ENCODE measurements at places on chromosomes 5 and 9. TPM values are rescaled to one million over a fixed set of nuclear protein-coding genes. Genes with fewer than 3 reads are reported as not detected.
A peak's percentile ranks its signal among the peaks of the same experiment; 100 is the strongest.

The SLC1A3 gene
- 7.4 TPM for total RNA-seq

The FSTL4 gene
- total RNA-seq = 0.27 TPM

- no peaks in the 10 kb centered on the region for H3K27me3 ChIP-seq
- H3K36me3 ChIP-seq = no peaks in the 10 kb centered on the region
- H3K4me1 ChIP-seq = no peaks in the 10 kb centered on the region
- H3K4me3 ChIP-seq = no peak overlapping the region
- no peak overlapping the region for H3K27ac ChIP-seq
- no peak for DNase-seq
These were observed 350.8 kb downstream of the EFNA5 start for GRCh38 chr5:107319901-107320300.

DNA sequence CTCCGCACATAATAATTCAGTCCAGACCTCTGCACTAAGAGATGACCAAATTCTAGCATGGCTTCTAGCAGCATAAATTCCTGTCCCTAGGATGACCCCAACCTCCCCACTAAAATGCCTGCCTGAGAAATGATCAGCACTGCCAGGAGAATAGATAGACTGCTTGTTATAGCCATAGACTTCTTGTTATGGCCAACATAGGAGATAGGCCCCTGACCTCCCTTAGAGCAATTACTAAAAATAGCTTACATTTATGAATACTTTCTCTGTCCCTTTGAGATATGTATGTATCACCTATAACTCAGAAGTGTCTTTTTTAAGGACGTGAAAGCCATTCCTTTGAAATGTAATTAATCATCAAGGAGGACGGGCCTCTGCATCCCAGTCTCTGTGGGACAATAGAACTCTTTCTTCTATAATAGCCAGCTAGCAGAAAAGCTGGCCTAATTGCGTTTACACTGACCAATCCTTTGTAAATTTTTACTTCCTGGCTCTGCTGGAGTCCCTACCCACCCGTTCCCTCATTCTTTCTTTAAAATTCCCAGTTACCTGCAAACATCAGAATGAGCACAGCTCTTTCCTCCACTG is 1002.7 kb downstream of the CDH18 start:
- H3K36me3 ChIP-seq = no peaks in the 10 kb centered on the region
- no peak overlapping the region for H3K4me3 ChIP-seq
- no peak overlapping the region for H3K27ac ChIP-seq
- no peaks in the 10 kb centered on the region for H3K27me3 ChIP-seq
- no peaks in the 10 kb centered on the region for H3K4me1 ChIP-seq

DNA sequence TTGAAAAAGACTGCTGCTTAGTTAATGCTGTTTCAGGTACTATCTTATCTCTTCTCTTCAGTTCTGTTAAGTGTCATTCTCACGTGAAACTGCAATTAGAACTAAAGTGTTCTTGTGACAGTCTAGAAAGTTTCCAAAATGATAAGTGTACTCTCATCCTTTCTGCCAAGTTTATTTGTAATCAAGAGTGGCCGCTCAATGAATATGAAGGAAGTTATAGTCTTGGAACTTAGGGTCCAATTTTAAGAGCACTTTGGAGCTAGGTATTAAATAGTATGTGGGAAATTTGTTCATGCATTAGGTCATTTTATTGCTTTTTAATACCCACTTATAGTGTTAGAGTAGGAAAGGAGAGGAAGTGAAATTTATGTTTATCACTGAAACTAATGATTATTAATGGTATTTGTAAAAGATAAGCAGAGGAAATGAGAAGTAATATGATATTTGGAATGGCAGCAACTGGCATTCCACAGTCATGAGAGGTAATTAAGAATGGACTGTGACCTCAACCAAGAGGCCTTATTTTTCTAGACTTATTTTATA is 20.4 kb downstream of the XRCC4 start:
- H3K4me3 ChIP-seq = no peak overlapping the region
- no peak overlapping the region for H3K27ac ChIP-seq
- no peaks in the 10 kb centered on the region for H3K36me3 ChIP-seq
- H3K27me3 ChIP-seq = no peaks in the 10 kb centered on the region
- no peak for DNase-seq

DNA sequence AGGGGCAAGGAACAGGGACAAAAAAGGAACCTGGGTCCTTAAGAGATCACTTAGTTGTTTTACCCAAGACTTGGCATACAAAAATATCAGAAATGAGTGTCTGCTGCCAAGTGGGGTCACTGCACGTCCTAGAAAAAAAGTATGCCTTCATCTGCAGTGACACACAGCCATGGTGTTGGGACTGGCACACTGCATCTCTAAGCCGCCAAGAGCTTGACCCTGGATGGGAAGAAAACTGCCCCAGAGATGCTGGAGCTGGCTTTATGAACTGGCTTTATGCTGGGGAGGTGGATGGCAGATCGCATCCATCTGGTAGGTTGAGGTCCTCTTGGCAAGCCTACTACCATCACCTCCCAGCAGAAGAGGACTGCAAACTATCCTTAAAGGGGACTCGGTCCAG is 51.7 kb downstream of the IRF1 start:
- H3K27me3 ChIP-seq = no peaks in the 10 kb centered on the region
- peak overlapping the region; percentile 73 for H3K27ac ChIP-seq
- no peak for DNase-seq
- no peak overlapping the region for H3K4me3 ChIP-seq

DNA sequence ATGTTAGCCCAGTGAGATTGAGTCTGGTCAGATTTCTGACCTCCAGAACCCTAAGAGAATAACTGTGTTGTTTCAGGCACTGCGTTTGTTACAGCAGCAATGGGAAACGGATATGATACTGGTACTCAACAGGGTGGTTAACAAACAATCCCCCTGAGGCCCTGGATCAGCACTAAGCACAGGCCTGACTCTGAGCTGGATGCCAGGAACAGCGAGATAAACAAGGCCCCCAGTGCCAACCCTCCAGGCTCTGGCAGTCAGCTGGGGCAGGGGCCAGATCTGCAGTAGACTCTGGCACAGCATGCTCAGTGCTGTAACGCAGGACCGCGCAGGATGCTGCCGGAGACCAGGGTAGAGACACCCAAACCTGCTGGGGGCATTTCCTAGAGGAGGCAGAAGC is 22.1 kb downstream of the CPLX2 start:
- no peak overlapping the region for H3K4me3 ChIP-seq
- H3K36me3 ChIP-seq = no peaks in the 10 kb centered on the region
- DNase-seq = no peak
- no peak overlapping the region for H3K27ac ChIP-seq

DNA sequence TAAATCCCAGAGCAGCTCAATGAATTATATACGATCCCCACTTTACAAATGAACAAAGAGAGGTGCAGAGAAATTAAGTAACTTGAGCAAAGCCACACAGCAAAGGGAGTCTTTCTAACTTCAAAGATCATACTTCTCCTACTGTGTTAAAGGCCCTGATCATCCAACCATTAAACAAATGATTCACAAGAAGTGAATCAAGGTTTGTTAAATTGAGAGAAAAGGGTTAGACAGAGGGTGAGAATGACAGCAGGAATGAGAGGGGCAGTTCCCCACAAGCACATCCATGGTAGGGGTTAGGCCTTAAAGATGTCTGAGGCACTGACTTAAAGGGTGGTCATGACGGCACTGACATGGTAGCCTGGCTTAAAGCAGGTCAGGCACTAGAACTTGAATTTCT is 10.7 kb downstream of the IDNK start:
- DNase-seq = no peak
- H3K27me3 ChIP-seq = no peaks in the 10 kb centered on the region
- no peaks in the 10 kb centered on the region for H3K36me3 ChIP-seq
- no peak overlapping the region for H3K27ac ChIP-seq
- H3K4me3 ChIP-seq = no peak overlapping the region
- H3K4me1 ChIP-seq = no peaks in the 10 kb centered on the region

- no peak for DNase-seq
- H3K4me1 ChIP-seq = no peaks in the 10 kb centered on the region
- H3K4me3 ChIP-seq = peak overlapping the region; percentile 73
- peak overlapping the region; percentile 5 for H3K27ac ChIP-seq
- no peaks in the 10 kb centered on the region for H3K27me3 ChIP-seq
These were observed 7.7 kb upstream of the NFIB start for GRCh38 chr9:14321517-14322130.

- no peak for DNase-seq
- H3K4me1 ChIP-seq = peaks cover 12% of the 10 kb centered on the region
- H3K27ac ChIP-seq = no peak overlapping the region
- H3K27me3 ChIP-seq = no peaks in the 10 kb centered on the region
- H3K36me3 ChIP-seq = no peaks in the 10 kb centered on the region
- H3K4me3 ChIP-seq = no peak overlapping the region
These were observed 88.6 kb downstream of the ANGPTL2 start for GRCh38 chr9:127033789-127034188.

DNA sequence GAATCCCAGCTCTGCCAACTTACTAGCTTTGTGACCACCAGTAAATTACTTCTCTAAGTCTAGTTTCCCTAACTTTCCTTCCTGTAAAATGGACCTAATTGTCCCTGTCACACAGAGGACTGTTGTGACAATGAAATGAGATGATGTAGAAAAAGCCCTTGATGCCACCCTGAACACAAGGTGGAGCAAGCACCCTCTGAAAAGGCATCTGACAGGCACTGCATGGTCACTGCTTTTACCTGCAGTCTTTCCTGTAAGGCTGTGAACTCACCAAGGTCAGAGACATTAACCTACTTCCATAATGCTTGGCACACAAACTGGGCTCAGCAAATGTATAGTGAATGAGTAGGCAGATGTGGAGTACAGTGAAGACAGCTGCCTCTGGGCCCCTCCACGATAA is 6.1 kb downstream of the SLC31A2 start:
- H3K36me3 ChIP-seq = peaks cover 42% of the 10 kb centered on the region
- no peak overlapping the region for H3K4me3 ChIP-seq
- H3K4me1 ChIP-seq = peaks cover 3% of the 10 kb centered on the region
- no peak overlapping the region for H3K27ac ChIP-seq

- DNase-seq = no peak
- no peaks in the 10 kb centered on the region for H3K4me1 ChIP-seq
- no peak overlapping the region for H3K4me3 ChIP-seq
- H3K27me3 ChIP-seq = no peaks in the 10 kb centered on the region
- H3K36me3 ChIP-seq = no peaks in the 10 kb centered on the region
These were observed 120.3 kb downstream of the INVS start for GRCh38 chr9:100219347-100219746.

DNA sequence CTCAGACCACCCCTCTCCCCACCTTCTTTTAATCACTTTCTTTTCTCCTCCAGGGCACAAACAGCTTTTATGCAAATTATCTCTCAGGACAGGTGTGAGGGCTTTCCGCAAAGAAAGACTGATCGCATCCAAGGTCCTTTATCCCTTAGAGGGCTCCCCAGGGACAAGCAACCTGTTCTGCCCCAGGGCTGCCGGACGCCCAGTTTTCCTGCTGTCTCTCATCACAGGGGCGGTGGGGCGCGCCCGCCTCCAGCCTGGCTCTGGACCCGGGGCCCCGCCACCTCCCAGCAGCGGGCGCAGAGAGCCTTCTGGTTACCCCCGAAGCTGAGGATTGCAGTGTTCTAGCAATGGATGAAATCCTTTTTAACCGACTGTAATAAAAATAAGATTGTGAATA is 266.1 kb downstream of the CWC27 start:
- H3K27me3 ChIP-seq = no peaks in the 10 kb centered on the region
- no peaks in the 10 kb centered on the region for H3K36me3 ChIP-seq

DNA sequence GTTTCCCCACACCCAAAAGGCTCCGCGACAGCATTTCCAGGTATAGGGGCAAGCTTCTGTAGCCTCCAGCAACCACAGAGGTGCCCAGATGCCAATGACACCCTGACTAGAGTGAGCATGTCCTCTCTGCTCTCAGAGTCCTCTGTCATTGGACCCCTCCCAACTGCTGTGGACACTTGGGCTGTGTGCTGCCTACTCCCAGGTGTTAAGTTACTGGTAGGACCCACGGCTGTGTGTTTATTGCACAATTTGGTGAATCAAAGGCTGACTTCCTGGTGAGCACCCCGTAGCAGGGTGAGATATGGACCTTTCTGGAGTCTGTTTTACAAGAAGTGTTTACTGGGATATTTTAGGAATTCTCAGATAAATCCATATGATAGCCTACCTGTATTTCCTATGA is 36.0 kb downstream of the SH3GL2 start:
- H3K4me3 ChIP-seq = no peak overlapping the region
- DNase-seq = no peak
- H3K36me3 ChIP-seq = no peaks in the 10 kb centered on the region
- H3K27me3 ChIP-seq = no peaks in the 10 kb centered on the region

DNA sequence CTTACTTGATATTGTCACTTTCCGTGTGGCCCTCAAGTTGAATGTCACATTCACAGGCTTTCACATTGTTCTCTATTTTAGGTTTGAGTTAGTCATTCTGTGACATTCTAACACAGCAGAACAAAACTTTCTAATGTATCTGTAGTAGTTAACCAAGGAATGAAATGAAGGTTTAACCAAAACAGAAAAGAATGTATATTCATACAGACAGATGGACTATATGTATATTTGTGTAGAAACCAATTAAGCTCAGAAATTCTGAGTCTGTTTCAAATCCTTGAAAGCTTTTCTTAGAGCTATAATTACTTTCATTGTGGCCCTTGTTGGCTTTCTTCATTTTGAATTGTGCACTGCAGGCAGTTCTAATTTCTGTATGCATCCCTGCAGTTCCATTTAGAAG is 654.7 kb downstream of the LRRC70 start:
- H3K36me3 ChIP-seq = no peaks in the 10 kb centered on the region
- H3K4me1 ChIP-seq = no peaks in the 10 kb centered on the region
- no peak overlapping the region for H3K27ac ChIP-seq
- no peak overlapping the region for H3K4me3 ChIP-seq
- H3K27me3 ChIP-seq = no peaks in the 10 kb centered on the region

All from Peyer's patch (tissue), 4 donors.